ENCODE measurements at places on chromosomes 4 and X.
A peak's percentile ranks its signal among the peaks of the same experiment; 100 is the strongest.

- DNase-seq, result no peak
Observed at GRCh38 chrX:118474586-118474985, 21.0 kb upstream of the DOCK11 start.

- no peak for DNase-seq
Observed at GRCh38 chr4:10747186-10747585, 62.6 kb upstream of the CLNK start.

- no peak for DNase-seq
Observed at GRCh38 chrX:28979877-28980276, 392.6 kb downstream of the IL1RAPL1 start.

GRCh38 chr4:168604496-168605373, 107.9 kb downstream of the PALLD start:
- DNase-seq, result peak; percentile 89

- DNase-seq, result no peak
Observed at GRCh38 chrX:117898226-117898625, 218.4 kb downstream of the KLHL13 start.

- DNase-seq, result no peak
Observed at GRCh38 chr4:156146571-156146970, 192.9 kb upstream of the CTSO start.

GRCh38 chr4:5928274-5928673, 35.4 kb upstream of the CRMP1 start:
- no peak for DNase-seq

- DNase-seq, result no peak
Observed at GRCh38 chr4:93802045-93802444, 26.5 kb upstream of the ATOH1 start.

DNA sequence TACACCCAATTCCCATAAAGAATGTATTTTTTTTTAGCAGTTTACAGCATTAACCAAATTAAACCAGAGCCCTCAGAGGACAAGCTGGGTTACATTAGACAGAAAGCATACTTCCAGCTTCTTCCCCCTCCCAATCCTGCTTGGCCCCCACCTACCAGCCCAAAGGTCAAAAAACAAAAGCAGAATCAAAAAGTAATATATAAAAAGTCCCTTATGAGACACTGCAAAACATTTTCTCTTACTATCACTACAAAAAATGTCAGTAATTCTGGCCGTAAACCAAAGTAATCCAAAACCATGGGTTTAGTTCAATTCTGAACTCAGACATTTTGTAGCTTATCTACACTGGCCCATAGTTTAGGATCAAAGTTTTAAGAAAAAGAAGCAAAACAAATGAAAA, 38.0 kb downstream of the APBB2 start:
- DNase-seq, result peak; percentile 57

DNA sequence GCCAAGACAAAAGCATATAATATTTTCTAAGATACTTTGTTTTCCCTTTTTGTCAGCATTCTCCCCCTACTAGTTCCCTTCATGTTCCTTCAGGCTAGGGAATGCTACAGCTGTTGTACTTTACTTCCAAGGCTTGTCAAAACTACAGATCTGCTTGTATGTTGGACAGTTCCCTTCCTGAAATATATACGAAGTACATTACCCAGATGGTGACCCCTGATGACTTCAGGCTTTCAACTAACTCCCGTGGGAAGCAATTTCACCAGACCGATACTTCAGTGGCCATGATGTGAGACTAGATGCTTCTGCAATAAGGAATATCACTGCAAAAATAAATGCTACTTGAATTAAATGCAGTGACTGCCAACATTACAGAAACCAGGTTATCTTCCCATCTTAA, 332.8 kb downstream of the SH2D1A start:
- DNase-seq, result no peak
